ENCODE measurements at places on chromosomes 2 and 18.

GRCh38 chr2:226531061-226531810 lies 268.4 kb downstream of the IRS1 start:
- DNase-seq, result no peak

GRCh38 chr2:206990360-206990759 lies 51.0 kb downstream of the CPO start:
- no peak for DNase-seq

DNA sequence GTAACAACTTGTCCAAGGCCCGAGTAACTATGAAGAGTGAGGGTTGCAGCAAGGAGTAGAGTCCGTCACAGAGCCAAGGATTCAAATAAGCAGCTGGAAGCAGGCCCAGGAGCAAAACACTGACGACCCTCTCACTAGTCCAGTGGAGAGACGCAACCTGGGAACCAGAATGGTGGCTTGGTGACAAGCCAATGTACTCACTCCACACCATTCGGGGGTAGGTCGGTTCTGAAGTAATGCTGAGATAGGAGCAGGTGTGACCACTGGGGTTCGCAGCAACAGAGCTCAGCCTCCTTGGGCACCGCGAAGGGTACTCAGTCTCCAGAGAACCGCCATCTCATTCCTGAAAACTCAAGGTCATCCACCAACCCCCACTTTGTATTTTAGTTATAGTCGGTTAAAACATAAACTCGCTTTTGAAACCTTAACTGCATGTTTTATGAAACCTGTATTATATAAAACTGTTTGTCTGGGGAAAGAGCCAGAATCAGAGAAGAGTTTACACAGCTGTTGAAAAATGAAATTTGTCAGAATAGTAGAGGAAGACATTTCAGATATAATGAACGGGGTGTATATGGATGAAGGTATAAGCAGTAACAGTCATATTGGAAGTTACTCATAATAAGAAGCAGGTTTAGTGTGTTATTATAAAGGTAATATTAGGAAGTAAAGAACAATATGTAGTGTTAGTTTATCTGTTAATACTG lies 8.6 kb downstream of the ANKRD62 start:
- no peak for DNase-seq

DNA sequence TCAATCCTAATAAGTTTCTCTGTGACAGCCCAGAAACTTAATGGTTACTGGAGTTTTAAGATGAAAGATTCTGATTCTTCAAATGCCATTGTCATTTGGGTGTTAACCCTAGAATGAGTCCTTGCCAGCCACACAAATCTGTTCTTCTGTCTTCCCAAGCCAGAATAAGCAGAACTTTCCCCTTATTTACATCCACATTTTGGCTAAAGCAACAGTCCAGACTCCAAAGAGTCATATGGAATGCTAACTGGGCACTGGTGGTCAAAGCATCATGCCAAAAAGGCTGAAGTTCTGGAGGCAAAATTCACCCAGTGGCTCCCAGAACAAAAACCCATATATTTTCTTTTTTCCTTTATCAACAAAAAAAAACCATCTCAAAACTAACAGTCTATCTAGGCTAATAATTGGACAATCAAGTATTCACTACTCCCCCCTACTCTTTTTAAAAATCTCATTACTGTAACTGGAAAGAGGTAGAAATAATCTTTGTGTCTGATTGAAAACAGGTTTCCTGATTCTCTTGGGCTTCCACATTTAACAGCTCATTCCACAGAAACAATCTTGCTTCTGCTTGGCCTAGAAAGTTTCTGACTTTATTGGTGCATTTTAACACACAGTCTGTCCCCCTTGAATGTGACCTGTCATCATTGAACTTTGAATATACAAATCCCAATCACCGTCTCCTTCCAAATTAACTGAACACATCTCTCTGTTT lies 89.6 kb upstream of the SETBP1 start:
- DNase-seq, result no peak

GRCh38 chr2:162022290-162022945 lies 51.6 kb downstream of the DPP4 start:
- no peak for DNase-seq

DNA sequence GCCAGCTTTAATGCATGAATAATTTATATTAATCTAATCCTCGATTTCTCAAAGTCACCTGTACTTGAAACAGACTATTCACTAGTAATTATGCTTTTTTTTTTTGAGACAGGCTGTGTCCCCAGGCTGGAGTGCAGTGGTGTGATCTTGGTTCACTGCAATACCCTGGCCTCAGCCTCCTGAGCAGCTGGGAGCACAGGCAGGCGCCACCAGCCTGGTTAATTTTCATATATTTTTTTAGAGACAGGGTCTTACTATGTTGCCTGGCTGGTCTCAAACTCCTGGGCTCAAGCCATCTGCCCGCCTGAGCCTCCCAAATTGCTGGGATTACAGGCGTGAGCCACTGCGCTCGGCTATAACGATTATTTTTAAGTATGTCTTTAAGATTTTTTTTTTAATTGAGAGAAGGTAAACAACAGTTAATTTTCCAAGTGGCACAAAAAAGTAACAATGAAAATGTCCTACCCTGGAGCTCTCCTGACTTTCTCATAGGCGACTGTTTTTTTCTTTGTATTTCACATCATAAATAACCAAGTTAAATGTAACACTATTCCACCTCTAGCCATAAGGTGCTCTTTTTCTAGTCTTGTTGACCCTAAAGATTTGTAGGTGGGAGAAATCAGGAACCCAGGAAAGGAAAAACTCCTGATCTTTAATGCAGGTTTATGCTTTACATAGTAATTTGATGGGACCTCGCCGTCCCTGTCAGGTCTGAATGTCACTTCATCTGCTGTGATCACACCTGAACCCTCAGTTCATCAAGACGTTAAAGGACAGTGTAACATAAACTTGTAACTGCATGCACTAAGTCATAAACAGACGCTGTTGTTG lies 1.3 kb upstream of the ANKRD12 start:
- no peak for DNase-seq

GRCh38 chr18:71951001-71951400 lies 593.1 kb downstream of the CBLN2 start:
- DNase-seq, result no peak

DNA sequence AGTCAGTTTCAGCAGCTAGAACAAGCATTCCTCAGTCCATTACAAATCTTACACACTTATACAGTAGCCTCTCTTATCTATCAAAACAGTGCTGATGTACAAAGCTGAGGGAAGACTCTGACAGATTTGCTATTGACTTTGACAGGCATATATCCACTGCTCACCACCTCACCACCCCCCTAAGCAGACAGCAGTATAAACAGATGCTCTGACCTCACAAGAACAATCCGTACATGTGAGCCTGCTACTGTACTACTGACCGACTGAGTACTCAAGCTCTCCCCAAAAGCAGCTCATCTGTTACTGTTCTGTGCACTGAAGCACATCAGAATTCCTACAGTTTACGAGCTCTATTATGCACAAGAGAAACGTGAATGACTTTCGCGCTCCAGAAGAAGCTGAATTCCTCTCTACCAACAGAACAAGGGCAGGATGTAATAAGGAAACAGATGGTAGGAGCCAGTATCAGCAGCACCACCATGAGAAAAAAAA lies 95.6 kb upstream of the PDE1A start:
- no peak for DNase-seq

GRCh38 chr2:238841542-238842164 lies 6.2 kb upstream of the TWIST2 start:
- DNase-seq, result no peak

DNA sequence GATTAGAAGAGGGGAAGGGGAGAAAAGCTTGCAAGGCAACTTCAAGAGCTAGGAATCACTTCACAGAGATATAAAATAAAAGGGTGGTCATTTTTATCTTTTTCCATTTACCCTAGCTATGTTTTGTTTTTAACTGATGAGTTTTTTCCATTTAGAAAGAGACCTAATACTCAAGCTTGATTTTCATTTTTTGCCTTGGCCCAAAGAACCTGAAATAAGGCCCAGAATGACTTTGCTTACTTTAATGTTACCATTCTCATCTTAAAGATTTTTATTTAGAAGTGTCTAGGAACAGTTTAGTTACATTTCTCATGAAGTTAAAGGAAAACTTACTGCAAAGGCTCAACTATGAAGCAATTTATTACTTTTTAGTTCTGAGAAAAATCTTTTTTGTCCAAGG lies 276.3 kb upstream of the ZSWIM2 start:
- DNase-seq, result no peak

- DNase-seq, result no peak
Measured at GRCh38 chr2:28576714-28577113, 80.9 kb downstream of the PLB1 start.

GRCh38 chr18:46148810-46149209 lies 44.6 kb downstream of the HAUS1 start:
- peak; percentile 67 for DNase-seq

DNA sequence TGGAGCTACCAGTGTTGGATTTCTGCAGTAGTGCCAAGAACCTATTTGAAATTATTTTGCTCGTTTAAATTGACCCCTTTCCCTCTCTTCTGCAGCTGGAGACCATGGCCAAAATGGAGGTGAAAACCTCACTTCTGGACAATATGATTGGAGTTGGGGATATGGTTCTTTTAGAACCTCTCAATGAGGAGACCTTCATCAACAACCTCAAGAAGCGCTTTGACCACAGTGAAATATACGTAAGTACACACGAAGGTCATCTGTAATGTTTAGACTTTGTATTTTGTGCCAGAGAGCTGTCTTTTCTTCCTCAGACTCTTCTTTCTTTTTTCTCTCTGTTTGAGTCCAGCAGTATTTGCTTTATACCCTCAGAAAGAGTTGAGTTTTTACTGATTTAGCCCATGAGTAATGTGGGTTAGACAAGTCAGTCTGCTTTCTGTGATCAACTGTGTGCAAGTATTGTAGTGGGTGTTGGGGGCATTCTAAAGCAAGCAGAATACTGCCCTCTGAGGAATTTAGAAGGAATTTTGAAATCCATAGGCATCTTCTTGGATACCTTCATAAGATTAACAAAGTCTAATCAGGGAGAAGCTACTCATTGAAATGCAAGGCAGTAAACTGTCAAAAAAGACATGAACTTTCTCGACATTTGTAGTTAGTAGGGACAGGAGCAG lies 31.7 kb downstream of the MYO1B start:
- DNase-seq, result no peak

DNA sequence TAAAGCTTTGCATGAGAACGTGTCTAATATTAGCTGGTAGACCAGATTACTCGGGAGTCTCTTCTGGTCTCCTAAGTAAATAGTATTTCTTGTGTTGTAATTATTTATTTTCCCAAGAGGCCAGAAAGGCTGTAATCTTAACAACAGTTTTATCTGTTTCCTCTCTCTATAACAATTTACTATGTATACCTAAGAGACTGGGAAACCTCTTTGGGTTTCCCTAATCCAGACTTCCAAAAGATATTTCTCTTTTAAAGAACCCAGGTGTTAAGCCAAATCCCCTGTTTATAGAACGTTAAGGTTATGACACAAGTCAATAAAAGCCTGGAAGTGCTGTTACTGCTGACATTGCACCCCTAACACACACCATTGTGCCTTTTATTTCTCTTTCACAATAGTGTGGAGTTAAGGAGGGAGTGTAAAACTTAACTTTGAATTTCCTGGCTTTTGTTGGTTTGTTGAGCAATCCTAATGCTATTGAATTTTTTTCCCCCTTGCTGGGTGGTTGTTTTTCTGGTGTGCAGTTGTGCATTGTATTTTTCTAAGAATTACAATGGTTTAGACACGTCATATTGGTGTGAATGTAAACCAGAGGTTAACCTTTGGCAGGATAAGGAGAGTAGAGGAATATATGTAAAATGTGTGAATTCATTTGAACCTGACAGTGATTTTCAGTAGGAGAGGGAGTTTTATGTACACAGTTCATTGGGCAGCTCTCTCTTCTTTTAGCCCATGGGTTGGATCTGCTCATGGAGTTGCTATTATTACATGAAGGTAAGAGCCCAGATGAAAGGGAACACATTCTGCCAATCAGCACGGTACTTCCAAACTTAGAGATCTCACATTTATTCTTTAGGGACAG lies 192.8 kb downstream of the MTX2 start:
- DNase-seq, result no peak

GRCh38 chr18:58217052-58217451 lies 173.0 kb downstream of the NEDD4L start:
- DNase-seq, result no peak

DNA sequence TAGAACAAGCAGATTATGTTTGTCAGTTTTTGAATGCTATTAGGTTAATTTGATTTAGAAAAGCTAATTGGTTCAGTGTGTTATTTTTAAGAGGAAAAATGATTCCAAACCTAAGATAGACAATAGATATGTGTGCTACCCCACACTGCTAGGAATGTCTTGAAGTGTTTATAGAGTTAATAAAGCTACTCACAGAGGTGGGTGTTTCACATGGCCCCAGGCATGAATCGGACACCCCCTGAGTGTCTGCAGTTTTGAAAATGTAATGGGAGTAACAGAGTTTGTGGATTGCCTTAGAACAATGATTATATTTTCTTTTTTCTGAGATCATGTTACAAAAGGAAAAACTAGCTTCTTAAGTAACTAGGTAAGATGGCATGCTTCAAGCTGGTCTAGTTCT lies 348.3 kb downstream of the ADCYAP1 start:
- DNase-seq, result no peak

GRCh38 chr2:144424559-144425240 lies 95.2 kb downstream of the ZEB2 start:
- DNase-seq, result no peak

GRCh38 chr18:47996091-47996541 lies 65.7 kb upstream of the SMAD2 start:
- DNase-seq, result no peak

GRCh38 chr2:42829671-42830440 lies 37.5 kb upstream of the HAAO start:
- DNase-seq, result no peak

DNA sequence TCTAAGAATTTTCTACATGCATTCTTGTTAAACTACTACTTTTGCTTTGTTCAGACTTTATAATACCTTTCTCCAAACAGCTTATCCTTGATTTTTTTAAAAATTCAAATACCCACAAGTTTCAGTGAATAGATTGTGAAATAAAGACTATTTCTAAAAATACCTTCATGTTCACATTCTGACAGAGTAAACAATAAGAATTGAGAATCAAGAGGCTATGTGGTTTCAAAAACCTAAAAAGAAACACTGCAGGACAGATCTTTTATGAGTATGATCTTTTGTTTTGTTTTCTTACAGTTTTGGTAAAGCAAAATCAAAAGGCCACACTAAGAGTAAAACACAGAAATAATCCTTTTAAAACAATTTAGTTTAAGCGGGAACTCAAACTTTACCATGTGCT lies 21.2 kb downstream of the ALS2 start:
- no peak for DNase-seq

GRCh38 chr18:62458346-62458745 lies 64.5 kb upstream of the ZCCHC2 start:
- DNase-seq, result no peak

DNA sequence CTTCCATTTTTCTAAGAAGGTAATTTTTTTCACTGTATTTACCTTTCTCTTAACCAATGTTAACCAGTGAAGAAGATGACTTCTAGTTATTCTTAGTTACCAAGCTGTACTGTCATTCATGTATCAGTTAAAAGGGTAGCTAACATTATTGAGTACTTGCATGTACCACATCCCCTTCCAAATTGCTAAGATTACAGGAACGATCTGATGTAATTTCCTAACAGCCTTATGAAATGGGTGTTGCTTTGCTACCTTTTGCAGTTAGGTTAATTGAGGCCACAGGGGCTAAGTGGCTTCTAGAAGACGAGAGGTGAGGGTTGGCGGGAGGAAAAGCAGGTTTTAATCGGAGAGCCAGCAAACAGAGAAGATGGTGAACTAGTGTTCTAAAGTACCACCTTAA lies 1.8 kb upstream of the SULT6B1 start:
- no peak for DNase-seq

GRCh38 chr18:32201948-32202672 lies 12.3 kb downstream of the MEP1B start:
- DNase-seq, result no peak

GRCh38 chr2:164458792-164459191 lies 162.5 kb downstream of the GRB14 start:
- no peak for DNase-seq

- DNase-seq, result no peak
Measured at GRCh38 chr2:165847001-165847400, 53.0 kb upstream of the GALNT3 start.

All from CD4-positive, alpha-beta T cell treated with Interleukin-4 for 4 hours (primary cell).